ENCODE measurements at places on chromosomes 12 and 14.

DNA sequence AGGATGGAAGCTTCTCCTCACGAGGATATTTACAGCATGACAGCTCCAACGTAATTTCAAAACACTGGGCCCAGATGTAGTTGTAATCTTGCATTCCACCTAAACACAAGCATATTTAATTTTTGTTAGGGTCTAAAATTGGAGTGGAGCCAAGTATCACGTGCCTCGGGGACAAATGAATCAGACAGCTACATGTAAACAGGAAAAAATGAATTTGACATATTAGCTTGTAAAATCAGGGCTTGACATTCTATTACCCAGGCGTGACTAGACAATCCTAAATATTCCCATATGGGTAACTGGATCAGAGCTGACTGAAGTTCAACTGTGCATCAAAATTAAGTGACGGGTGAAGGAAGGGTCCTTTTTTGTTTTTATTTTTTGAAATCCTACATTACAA lies 59.0 kb downstream of the MDM2 start:
- no peak for DNase-seq

- DNase-seq = no peak
These were observed 176.1 kb downstream of the SLC25A21 start for GRCh38 chr14:36996133-36996856.

GRCh38 chr14:72947366-72948160 lies 21.3 kb downstream of the DCAF4 start:
- DNase-seq = no peak

DNA sequence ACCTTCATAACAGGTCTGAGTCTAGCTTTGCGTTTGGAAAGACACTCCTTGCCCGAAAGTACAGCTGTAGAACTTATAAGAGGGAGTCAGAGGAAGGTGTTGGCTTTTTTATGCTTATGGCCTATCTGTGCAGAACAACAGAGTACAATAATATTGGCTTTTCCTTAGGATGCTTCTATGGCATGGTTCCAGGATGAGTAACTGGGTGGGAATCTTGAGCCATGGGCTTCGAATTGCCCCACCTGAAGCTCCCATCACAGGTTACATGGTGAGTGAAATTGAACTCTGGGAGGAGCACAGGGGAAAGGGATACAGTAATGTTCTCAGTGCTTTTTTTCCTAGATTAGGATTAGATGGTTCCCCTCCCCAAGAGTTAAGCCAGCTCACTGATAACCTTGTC lies 13.0 kb downstream of the PARP2 start:
- no peak for DNase-seq

- DNase-seq = no peak
These were observed 66.7 kb downstream of the DHRS2 start for GRCh38 chr14:23702656-23703426.

GRCh38 chr12:3005736-3006135 lies 46.5 kb downstream of the TEAD4 start:
- DNase-seq = no peak

DNA sequence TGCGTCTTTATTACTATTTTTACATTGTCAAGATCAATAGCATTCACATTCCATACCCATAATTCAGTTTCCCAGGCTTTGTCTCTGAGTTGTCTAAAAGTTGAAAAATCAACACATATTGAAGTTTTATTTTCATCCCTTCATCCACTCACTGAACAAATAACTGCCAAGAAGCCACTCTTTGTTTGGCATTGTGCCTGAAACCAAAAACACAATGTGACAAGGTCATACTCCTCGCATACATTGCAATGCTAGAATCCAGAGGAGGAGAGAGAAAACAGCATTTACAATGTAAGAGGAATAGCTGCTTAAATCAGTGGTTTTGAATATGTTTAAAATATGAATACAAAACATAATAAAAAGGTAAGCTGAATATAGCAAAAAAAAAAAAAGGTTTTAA lies 71.8 kb downstream of the CCDC60 start:
- DNase-seq = no peak

DNA sequence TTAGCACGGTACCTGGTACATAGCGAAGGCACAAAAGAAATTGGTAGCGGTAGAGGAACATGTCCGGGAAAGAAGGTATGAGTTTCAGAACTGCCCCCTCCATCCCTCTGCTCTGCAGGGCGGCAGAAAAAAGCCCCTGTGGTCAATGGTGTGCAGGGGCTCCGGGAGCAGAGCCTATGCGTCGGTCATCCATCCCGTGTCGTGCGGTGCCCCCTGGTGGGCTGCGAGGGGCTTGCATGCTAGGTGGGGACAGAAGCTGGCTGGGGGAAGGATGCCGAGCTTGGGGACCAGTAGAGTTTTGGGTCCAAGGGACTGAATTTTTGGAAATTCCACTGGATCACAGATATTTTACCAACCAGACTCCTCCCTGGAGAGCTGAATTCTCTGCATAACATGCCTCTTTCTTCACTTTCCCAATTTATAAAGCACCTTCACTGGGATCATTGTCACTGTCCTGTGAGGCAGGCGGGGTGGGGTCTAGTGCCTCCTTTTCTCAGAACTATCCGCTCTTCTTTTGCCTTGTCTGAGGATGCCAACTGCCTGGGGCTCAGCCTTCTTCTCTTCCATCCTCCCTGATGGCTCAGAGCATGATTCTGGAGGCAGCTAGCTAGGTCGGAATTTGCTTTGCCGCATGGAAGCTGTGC lies 148.7 kb downstream of the SMOC1 start:
- DNase-seq = no peak

DNA sequence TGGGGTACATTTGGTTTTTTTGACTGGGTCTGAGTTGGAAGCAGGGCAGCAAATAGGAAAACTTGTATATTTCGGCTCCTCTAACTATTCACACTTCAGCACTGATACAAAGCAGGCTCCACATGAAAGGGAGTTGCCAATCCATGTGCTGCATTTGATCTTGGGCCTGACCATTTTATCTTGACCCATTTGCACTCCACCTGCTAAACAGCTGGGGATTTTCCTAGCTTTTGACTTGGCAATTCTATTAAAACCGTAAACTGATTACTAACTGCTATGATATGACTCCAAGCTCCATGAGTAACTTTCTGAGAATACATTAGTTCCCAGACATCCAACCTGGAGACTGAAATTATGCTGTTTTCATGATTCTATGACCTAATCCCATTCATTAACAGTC lies 797.1 kb downstream of the BCL11B start:
- no peak for DNase-seq

DNA sequence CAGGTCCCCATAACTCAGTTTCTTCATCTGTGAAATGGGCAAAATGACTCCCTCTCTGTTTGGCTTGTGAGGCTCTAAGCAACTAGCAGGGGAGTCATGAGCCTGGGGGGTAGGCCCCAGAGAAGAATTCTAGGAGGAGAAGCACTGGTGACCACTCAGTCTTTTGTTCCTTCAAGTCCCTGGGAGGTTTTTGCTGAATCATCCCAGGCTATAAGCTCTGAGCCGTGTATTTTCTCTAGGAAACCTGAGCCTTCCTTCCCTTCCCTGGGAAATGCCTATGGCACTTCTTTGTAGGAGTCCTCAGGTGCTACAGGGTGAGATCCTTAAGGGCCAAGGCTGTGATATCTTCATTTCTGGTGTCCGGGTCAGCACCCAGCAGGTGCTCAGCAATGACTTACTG lies 4.5 kb downstream of the RPH3A start:
- no peak for DNase-seq

GRCh38 chr12:117039891-117040309 lies 59.3 kb downstream of the TESC start:
- no peak for DNase-seq

- DNase-seq = no peak
These were observed 233.3 kb upstream of the KRR1 start for GRCh38 chr12:75744607-75745256.

DNA sequence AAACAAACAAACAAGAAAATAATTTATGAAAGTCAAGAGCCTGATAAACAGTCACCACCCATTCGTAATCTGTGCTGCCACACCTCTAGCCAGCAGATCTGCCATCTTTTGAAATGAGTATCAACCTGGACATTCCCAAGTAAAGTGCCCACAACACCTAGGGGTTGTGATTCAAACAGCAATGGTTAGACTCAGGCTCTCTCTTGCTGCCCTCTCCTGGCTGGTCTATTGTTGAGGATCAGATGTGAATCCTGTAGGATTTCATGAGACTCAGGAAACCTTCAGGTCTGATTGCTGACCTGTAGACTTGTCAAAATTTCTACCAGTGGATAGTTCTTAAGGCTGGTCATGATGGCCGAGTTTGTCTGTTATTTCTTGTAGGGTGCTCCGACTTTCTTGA lies 26.8 kb downstream of the DGLUCY start:
- DNase-seq = no peak

GRCh38 chr14:75595226-75595625 lies 16.8 kb downstream of the FLVCR2 start:
- no peak for DNase-seq

DNA sequence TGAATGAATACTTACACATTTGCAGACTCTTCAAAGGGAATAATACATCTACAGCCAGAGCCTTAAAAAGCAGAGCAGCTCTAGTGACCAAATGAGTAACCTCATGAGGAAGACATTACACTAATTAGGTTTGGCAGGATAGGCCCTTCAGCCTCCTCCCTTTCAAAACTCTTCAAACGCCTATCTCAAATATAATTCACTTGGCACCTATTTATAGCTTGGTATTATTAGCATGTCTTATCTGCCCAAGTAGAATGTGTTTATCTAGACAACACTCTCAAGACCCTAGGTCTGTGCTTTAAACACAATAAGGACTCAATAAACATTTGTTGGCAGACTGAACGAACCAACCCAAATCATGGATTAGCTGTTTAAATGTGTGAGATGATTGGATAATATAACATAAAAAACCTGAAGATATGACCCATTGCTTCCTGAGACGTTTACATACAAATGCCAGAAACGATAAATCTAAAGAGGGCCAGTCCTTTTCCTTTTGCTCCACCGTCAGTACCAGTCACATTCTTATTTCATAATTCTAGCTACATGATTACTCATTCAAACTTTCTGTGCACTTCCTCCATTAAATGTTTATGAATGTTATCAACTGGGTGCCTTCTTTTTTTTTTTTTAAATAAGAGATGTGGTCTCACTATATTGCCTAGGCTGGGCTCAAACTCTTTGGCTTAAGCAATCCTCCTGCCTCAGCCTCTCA lies 123.3 kb downstream of the CEP83 start:
- DNase-seq = no peak

- DNase-seq = no peak
These were observed 24.1 kb downstream of the PRIMA1 start for GRCh38 chr14:93764211-93764659.

- no peak for DNase-seq
These were observed 65.5 kb downstream of the SVOP start for GRCh38 chr12:108955225-108955835.

DNA sequence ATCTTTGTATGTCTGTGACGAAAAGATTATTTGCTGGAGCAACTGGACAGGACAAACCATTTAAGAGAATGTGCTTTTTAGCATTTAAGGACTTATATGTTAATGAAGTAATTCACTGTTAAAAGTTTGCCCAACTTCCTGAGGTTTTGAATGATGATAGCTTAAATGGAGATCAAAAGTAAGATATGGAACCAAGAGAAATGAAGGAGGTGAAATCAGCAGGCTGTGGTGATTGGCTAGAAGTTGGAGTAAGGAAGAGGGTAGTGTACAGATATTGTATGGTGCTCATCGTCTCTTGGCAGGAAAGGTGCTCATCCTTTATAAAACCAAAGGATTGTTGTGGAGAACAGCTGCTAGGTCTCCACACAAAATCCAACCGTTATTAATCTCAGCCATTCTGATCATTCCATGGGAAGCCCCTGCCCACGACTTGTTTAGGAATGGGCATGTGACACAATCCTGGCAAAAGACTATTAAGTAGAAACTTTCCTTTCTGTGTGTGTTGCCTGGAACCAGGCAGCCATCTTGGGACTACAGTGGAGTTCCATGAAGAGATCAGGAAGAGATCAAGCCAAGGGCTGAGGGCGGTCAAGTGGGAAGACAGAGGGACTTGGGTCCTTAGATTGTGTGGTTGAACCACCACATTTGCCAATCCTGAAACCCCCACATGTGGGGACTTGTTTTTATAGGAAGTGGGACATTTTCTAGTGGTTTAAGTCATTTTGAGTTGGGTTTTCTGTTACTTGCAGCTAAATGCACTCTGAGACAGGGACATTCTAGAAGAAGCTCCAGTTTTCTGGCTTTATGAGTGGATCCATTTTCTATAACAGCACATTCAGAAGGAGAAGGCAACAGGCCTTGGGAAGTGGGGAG lies 56.8 kb upstream of the CHST11 start:
- DNase-seq = no peak

- DNase-seq = no peak
These were observed 372 bp upstream of the DPF3 start for GRCh38 chr14:72894323-72894622.
